ENCODE measurements at places on chromosomes 2 and 18.

DNA sequence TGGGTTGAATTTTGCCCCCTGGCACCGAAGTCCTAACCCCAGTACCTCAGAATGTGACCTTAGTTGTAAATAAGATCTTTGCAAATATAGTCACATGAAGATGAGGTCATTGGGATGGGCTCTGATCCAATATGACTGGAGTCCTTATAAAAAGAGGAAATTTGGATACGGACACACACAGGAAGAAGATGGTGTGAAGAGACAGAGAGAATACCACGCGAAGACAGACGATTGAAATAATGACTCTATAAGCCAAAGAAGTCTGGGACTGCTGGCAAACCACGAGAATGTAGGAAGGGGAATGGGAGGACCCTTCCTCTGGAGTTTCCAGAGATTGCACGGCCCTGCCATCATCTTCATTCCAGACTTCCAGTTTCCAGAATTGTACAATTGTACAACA, 98.6 kb downstream of the CPO start:
- DNase-seq: no peak

DNA sequence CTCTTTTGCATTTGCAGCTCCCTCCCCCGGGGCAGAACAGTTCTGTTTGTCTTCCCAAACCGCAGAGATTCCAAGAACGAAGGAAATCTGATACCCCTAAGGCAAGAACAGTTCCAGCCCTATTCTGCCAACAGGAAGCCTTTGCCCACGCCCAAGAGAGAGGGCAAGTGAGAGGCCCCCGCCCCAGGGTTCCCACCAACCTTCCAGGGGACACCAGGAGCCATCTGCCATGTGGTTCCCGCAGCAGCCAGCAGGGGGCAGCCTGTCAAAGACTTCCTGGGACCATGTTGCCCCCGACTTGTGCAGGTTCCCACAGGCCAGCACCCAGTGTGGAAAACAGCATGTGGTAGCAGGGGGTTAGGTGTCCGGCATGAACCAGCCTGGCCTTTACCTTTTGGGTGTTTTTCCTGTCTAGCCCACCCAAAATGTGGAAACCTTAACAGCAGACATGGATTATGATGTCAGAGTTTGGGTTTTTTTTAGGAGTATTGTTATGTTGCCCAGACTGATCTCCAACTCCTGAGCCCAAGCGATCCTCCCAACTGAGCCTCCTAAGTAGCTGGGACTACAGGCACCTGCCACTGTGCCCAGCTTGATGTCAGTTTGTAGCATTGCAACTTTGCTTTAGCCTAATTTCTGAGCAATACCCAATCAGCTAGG, 21.7 kb upstream of the EFHD1 start:
- DNase-seq: peak; percentile 62

DNA sequence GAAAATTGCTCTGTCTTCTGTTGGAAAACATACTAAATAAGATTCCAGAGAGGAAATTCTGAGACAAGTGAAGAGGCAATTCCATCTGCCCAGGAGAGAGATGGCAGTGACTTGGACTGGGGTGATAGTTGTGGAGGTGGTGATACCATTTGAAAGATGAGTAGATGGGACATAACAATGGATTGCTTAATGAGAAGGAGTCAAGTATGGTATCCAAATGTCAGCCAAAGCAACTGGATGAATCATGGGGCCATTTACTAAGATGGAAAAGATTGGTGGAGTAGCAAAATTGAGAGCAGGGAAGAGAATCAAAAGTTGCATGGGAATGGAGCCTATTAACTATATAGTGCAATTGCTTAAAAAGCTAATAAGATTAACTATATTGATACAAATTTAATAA, 222.1 kb downstream of the ETAA1 start:
- DNase-seq: no peak

GRCh38 chr2:67416136-67416535, 19.0 kb downstream of the ETAA1 start:
- DNase-seq: no peak

DNA sequence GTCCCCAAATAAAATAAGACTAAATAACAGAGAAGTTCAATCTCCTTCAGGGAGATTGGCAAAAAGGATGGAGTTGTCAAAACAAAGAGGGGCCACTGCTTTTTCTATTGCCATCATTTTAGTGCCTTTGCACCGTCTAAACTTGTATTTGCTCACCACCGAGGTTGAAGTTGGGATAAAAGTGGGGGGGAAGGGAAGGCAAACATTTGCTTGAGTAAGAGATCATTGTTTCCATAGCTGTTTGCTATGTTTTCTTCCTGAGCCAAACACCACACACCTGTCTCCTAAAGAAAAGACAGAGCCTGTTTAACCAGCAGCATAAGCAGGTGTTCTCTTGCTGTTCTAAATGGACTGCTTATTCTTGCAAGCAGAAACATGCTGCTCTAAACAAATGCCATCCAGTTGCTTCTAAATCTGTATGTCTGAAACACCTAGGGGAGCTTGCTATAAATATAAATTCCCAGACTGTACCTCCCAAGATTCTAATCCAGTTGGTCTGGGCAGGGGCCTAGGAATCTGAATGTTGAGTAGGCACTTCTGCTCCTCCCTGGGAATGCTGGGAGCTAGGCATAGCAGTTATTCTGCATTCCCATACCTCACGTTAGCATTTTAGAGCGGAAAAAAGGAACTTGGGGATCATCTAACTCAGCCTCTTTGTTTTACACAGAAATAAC, 179.4 kb upstream of the ARL4C start:
- DNase-seq: no peak

GRCh38 chr2:219459460-219460311, 25.0 kb downstream of the SPEG start:
- DNase-seq: peak; percentile 24

DNA sequence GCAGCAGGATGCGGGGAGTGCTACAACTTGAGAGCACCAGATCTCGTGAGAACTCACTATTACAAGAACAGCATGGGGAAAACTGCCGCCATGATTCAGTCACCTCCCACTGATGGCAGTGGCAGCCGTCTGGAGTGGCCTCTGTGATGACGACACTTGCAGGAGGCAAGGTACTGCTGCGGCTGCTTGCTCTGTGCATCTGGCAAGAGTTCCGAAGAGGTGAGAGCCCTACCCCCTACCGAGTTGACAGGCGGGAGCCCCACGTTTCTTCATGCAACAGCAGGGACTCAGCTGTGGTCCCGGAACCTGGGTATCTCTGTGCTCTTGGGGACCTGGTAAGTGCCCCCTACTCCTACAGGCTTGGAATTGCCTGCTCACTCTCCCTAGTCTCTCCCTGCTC, 1672.7 kb upstream of the TMEFF2 start:
- no peak for DNase-seq

DNA sequence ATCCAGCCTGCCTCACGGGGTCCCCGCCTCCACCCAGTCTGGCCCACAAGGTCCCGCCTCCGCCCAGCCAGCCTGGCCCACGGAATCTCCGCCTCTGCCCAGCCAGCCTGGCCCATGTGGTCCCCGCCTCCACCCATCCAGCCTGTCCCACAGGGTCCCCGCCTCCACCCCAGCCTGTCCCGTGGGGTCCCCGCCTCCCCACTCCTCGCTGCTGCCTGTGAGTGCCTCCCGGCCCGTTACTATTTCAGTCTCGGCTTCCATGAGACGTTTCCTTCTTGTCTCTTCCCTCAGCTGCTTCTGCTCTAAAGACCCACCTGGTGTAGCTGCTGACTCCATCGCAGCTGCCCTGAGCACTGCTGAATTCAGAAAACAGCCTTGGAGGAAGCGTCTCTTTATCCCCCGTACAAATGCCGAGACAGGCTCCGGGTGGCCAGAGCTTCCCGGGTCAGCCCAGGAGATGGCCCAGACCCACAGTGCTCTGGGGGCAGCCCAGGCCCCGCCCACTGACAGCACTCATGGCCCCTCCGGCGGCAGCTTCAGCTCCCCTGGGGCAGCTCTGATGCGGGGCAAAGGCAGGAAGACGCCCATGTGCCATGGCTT, 69.8 kb downstream of the NFATC1 start:
- DNase-seq: no peak

- DNase-seq: no peak
Measured at GRCh38 chr18:22166069-22166950, 3.1 kb upstream of the GATA6 start.

- DNase-seq: no peak
Measured at GRCh38 chr2:43727634-43728014, 46.2 kb upstream of the DYNC2LI1 start.

GRCh38 chr18:23825978-23826405, 136.7 kb downstream of the LAMA3 start:
- DNase-seq: no peak

- DNase-seq: no peak
Measured at GRCh38 chr2:192245329-192245728, 50.6 kb upstream of the TMEFF2 start.

- no peak for DNase-seq
Measured at GRCh38 chr2:235619544-235619943, 125.7 kb downstream of the AGAP1 start.

DNA sequence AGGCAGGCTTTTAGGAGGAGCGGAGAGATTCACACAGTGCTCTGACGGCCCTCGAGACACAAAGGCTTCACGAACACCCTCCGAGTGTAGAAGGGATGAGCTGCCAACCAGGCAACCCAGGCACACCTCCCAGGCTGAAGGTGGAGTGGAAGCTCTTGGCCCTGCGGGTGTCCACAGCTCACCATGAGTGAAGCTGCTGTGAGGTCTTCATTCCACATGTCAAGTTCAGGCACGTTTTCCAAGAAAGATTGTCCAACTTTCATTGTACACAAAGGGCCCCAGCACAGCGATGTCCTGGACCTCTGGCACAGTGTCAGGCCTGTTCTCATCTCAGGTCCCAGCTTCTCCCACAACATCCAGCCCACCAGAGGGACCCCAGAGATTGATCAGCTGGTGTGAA, 13.4 kb downstream of the PARD6G start:
- DNase-seq: no peak

DNA sequence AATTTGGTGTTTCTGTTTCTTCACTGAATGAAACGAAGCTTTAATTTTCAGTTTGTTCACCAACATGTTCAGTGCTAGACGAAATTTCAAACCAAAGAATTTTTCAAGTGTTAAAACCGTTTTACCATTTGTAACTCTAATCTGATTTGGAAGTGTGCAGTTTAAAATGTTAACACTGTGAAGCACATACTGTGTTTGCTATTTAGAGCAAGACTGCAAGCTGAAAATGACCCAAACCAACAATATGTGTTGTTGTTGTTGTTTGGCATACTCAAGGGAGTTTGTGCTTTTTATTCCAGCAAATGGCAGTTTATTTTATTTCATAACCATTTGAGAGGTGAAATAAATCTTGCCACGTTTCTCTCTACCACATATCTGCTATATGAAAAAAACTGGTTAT, 128.4 kb upstream of the CDH7 start:
- no peak for DNase-seq

DNA sequence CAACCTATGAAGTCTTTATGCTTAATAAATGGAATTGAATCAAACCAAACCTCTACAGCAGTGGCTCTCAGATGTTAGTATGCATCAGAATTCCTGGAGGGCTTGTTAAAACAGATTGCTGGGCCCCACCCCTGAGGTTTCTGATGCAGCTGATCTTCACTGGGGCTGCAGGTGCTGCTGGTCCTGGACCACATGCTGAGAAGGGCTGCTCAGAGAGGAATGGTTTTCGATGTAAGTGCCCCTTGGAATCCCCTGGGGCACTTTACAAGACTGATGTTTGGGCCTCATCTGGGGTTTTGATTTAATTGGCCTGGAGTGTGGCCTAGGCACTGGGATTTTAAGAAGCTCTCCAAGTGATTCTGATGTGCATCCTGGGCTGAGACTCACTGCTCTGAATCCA, 403.8 kb upstream of the HS6ST1 start:
- no peak for DNase-seq

DNA sequence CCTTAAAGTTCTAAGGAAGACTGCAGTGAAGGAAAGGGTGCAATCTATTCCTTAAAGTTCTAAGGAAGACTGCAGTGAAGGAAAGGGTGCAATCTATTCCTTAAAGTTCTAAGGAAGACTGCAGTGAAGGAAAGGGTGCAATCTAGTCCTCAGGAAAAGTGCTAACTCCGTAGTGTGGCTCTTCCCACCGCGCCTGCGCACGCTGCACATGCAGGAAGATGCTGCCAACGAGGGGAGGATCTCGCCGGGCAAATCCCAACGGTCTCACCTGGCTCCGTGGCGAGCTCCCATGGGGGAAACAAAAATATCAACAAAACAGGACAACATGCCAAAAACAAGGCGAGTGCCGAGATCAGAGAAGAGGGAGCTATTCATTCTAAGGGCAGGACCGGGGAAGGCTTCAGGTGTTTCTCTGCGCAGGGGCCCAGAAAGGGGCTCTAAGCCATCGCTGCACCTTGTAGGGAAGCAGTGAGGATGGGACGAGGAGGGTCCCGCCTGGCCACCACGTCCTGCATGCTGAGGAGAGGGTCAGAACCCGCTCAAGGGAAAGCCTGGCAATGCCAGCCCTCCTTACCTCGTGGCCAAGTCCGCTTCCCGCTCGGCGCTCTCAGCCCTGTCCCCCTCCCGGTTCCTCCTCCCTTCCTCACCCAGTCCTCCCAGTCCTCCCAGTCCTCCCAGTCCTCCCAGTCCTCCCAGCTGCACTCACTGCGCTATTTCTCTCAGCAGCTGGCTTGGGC, 24.5 kb downstream of the TIMM21 start:
- no peak for DNase-seq

- no peak for DNase-seq
Measured at GRCh38 chr18:23969664-23970063, 44.9 kb upstream of the TTC39C start.

- no peak for DNase-seq
Measured at GRCh38 chr2:174779361-174779928, 15.2 kb upstream of the CHRNA1 start.

GRCh38 chr2:4002841-4003403, 299.5 kb downstream of the DCDC2C start:
- DNase-seq: no peak
